Bronchial smooth muscle cell (primary cell): ENCODE measurements at places on chromosomes 7 and 10. TPM values are rescaled to one million over a fixed set of nuclear protein-coding genes. Genes with fewer than 3 reads are reported as not detected.

The DPYSL4 gene
- 2.4 and 2.7 TPM in 2 replicates for total RNA-seq

The UBTD1 gene
- 17.7 and 22.4 TPM in 2 replicates for total RNA-seq

The TMUB1 gene
- total RNA-seq, result 11.6 and 15.6 TPM in 2 replicates

The NEURL1 gene
- total RNA-seq, result 0.16 and 0.17 TPM in 2 replicates

The LIPN gene
- not detected in 2 replicates for total RNA-seq

The SPDYE9 gene
- not detected in 2 replicates for total RNA-seq

The ACSM6 gene
- not detected in 2 replicates for total RNA-seq

The CLRN3 gene
- not detected in 2 replicates for total RNA-seq

The SLC12A9 gene
- 9.4 and 14.5 TPM in 2 replicates for total RNA-seq

The TLX1 gene
- total RNA-seq, result not detected in 2 replicates

The MNX1 gene
- not detected in 2 replicates for total RNA-seq

The RNF133 gene
- total RNA-seq, result 0.16 and 0.34 TPM in 2 replicates

The TUBB8 gene
- total RNA-seq, result not detected in 2 replicates

The MSMB gene
- total RNA-seq, result not detected in 2 replicates

The GSTO1 gene
- 131 and 228 TPM in 2 replicates for total RNA-seq

The GNAT3 gene
- not detected in 2 replicates for total RNA-seq

The STYXL1 gene
- 36.6 and 41.8 TPM in 2 replicates for total RNA-seq

The FAM25G gene
- total RNA-seq, result not detected in 2 replicates

The CNTNAP2 gene
- total RNA-seq, result not detected in 2 replicates

The IGF2BP3 gene
- 21.9 and 52.6 TPM in 2 replicates for total RNA-seq

The CFAP58 gene
- total RNA-seq, result 0.69 and 1.3 TPM in 2 replicates

The FBXO24 gene
- total RNA-seq, result 0.43 and 0.47 TPM in 2 replicates

The IFIT3 gene
- total RNA-seq, result 19.0 and 19.7 TPM in 2 replicates

The AEBP1 gene
- total RNA-seq, result 16.6 and 20.2 TPM in 2 replicates

The RPEL1 gene
- under 0.01 TPM in 1 of 2 replicates, not detected in the other for total RNA-seq

The PAPOLB gene
- total RNA-seq, result under 0.01 TPM in 2 replicates

The ERVW-1 gene
- not detected in 2 replicates for total RNA-seq

The TMEM26 gene
- 1.3 and 2.5 TPM in 2 replicates for total RNA-seq

The KEL gene
- total RNA-seq, result not detected in 2 replicates

The SKAP2 gene
- 7.6 and 9.8 TPM in 2 replicates for total RNA-seq

The UCMA gene
- total RNA-seq, result not detected in 2 replicates

The SPDYE2 gene
- total RNA-seq, result not detected in 2 replicates

The ADIRF gene
- total RNA-seq, result 197 and 447 TPM in 2 replicates

The NANOS1 gene
- 0.09 and 0.32 TPM in 2 replicates for total RNA-seq

The ACBD7 gene
- total RNA-seq, result 0.43 and 0.79 TPM in 2 replicates

The EVX1 gene
- total RNA-seq, result not detected in 2 replicates

The PRTFDC1 gene
- total RNA-seq, result 28.1 and 58.6 TPM in 2 replicates

The VSTM4 gene
- 5.5 and 6.4 TPM in 2 replicates for total RNA-seq

The ASIC3 gene
- total RNA-seq, result 0.09 TPM in 1 of 2 replicates, not detected in the other

The PRPS1L1 gene
- total RNA-seq, result not detected in 2 replicates

The OR2A2 gene
- not detected in 2 replicates for total RNA-seq

The PTPRZ1 gene
- total RNA-seq, result under 0.01 TPM in 1 of 2 replicates, not detected in the other

The LRRC18 gene
- not detected in 2 replicates for total RNA-seq

The NODAL gene
- not detected in 2 replicates for total RNA-seq

The ANKRD7 gene
- total RNA-seq, result 1.6 and 2.0 TPM in 2 replicates
